ENCODE measurements at places on chromosomes 2 and 18.

- H3K27ac ChIP-seq: no peak overlapping the region
These were observed 479.5 kb downstream of the ARHGAP15 start for GRCh38 chr2:143608758-143609157.

DNA sequence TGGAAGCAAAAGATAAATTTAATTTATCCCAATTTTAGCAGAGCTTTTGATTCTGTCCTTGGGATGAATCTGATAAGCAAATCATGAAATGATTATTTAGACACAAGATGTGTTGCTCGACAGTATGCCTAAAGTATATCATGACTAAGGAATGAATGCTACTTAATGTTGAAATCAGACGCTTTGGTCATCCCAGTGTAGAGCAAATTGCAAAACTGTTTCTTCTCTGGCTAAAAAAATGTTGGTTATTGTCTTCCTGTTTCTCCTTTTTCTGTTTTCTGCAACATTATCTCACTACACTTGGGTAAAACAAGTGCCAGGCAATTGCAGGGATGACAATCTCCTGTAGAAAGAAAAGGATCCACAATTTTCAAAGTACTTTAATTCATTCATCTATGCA is 66.4 kb downstream of the BABAM2 start:
- no peak overlapping the region for H3K4me3 ChIP-seq
- peaks cover 20% of the 10 kb centered on the region for H3K4me1 ChIP-seq
- no peak for DNase-seq

DNA sequence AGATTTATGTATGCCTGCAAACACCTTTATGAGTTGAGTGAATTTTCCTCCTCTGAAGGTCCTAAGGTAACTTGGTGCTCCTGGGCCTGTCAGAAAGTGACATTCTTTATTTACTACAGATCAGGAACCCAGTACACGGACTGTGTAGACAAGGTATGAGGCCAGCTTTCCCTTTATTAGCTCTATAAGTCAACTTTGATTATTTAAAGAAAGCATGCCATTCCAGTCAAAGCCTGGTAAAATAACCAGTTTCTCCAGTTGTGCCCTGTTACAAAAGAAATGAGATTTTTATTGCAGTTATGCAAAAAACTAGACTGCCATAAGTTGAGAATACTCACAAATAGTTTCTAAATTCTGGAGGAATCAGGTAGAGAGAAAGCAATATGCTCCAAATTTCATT is 266.1 kb upstream of the SP5 start:
- no peaks in the 10 kb centered on the region for H3K27me3 ChIP-seq
- no peak for DNase-seq
- no peak overlapping the region for H3K27ac ChIP-seq
- no peaks in the 10 kb centered on the region for H3K36me3 ChIP-seq

- H3K27ac ChIP-seq: 0 out of 2 replicates have a peak overlapping the region, but pooled peaks have one; percentile 5
- DNase-seq: no peak
- H3K4me3 ChIP-seq: peak overlapping the region; percentile 63
These were observed 244.6 kb downstream of the BCL2 start for GRCh38 chr18:63074981-63075404.
